ENCODE measurements at places on chromosomes 16 and 17.

GRCh38 chr16:1861730-1862129 is 10.2 kb downstream of the MEIOB start:
- no peak for DNase-seq

GRCh38 chr17:50344731-50345365 is 1.1 kb upstream of the XYLT2 start:
- no peak for DNase-seq

- DNase-seq: no peak
Observed at GRCh38 chr17:64348666-64349065, 42.0 kb downstream of the PECAM1 start.

- DNase-seq: no peak
Observed at GRCh38 chr16:16166085-16166484, 57.2 kb downstream of the ABCC6 start.

GRCh38 chr16:88806491-88807111 is 3.0 kb downstream of the CDT1 start:
- no peak for DNase-seq
